H9 (cell line): ENCODE measurements at places on chromosomes 4 and X.

- DNase-seq, result no peak
Measured at GRCh38 chr4:8917321-8917811, 45.7 kb upstream of the HMX1 start.

GRCh38 chr4:4990857-4991540 is 28.3 kb downstream of the CYTL1 start:
- no peak for DNase-seq

GRCh38 chr4:164169591-164169990 is 584.3 kb upstream of the SMIM31 start:
- DNase-seq, result no peak

- no peak for DNase-seq
Measured at GRCh38 chr4:11894977-11895376, 466.3 kb upstream of the HS3ST1 start.

GRCh38 chrX:101362116-101362515 is 13.6 kb upstream of the TIMM8A start:
- DNase-seq, result no peak

DNA sequence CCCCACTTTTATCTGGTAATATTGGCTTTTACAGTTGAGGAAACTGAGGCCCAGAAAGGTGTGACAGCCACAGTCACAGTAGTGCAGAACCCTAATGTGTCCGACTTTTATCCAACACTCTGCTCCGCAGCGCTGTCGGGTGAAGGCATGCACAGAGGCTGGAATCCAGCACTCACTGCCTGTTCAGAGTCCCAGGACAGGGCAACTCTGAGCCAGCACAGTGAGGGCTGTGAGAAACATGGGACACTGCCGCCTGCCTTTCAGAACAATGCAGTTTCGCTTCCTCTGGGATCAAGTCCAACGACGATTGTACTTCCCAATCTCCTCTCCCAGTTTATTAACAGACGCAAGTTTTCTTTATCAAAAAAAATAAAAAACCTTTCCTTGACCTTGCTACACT is 41.9 kb upstream of the PDGFRA start:
- DNase-seq, result no peak

DNA sequence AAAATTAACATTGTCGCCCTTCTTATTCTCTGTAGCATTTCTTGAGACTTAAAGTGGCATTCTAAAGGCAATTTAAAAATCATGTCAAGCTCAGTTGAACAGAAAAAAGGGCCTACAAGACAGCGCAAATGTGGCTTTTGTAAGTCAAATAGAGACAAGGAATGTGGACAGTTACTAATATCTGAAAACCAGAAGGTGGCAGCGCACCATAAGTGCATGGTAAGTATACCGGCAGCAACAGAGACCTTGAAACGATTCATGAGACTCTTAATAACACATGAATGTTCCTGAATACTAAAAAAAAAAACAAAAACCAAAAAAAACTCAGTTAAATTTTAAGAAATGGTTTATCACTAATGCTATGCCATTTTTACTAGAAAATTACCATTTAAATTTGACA is 82.4 kb upstream of the HPRT1 start:
- DNase-seq, result no peak

DNA sequence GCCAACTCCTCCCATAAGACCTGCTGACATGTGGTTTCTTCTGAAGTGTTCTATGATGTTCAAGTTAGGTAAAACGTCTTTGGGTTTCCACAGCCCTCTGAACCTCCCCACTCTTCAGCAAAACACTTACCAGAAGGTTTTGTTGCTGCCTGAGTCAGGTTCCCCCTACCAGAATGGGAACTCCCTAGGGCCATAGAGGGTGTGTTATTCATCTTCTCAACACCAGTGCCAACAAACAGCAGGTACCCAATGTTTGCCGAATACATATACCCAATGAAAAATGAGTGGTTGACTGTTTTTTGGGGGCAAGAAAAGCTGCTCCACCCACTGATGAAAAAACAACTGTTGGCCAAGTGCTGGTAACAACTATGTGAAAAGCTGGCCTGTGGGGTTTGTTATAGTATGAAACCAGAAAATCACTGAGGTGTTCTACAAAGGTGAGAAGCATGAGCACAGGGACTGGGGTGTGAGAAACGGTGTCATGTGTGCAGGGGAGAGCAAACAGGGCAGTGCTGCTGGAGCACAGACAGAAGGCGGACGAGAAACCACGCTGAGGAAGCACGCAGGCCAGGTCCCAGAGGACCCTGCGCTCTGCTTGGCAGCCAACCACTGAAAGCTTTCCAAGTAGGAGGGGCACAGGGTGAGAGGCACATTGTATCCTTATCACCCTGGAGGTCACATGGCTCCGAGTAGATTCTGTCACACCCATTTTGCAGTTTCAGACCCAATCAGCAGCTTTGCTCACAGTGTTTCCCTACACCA is 28.8 kb downstream of the ATP8A1 start:
- peak; percentile 29 for DNase-seq

DNA sequence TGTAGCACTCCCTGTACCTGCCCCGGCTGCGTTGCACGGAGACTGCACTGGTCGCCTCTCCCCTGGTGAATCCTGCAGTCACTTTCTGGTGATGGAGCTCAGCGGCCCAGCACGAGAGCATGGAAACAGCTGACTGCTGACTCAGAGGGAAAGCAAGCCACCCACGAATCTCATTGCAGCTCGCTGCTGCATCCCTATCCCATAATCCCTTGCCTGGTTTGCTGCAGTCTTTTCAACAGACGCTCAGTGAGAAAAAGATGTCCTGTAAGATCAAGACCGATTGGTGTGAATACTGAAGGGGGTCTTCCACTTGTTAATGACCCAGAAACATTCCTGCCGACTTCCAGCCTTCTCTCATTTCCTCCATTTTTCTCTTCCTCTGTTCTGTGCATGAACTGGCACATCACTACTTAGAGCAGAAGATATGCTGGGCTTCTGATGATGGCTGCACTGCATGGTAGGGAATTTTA is 52.9 kb downstream of the TRIM2 start:
- DNase-seq, result peak; percentile 77

DNA sequence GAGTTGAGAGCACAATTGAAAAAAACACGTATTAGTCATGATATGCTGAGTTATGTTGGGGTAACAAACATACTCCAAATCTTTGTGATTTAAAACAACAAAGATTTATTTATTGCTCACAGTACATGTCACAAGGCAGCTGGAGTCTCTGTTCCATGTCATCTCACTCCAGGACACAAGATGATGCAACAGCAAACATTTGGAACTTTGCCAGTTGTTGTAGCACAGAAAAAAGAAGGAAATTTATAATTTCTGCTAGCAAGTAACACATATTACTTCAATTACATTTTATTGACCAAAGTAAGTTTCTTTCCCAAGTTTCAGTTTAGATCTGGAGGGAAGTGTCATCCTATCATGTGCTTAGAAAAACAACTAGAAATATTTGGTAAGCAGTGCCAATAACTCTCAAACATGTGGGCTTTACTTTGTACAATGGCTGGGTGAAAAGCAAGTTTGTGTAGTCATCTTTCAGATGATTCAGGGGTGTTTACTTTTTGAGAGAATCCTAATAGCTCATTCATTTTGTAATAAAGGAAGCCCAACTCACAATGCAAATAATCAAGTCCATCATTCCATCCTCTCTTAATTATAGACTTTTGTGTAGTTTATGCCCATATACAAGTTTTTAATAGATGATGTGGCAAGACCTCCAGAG is 452.3 kb downstream of the ZIC3 start:
- DNase-seq, result no peak

- no peak for DNase-seq
Measured at GRCh38 chrX:31213941-31214340, 142.1 kb upstream of the FTHL17 start.

GRCh38 chr4:27779827-27780226 is 919.2 kb downstream of the STIM2 start:
- peak; percentile 33 for DNase-seq

DNA sequence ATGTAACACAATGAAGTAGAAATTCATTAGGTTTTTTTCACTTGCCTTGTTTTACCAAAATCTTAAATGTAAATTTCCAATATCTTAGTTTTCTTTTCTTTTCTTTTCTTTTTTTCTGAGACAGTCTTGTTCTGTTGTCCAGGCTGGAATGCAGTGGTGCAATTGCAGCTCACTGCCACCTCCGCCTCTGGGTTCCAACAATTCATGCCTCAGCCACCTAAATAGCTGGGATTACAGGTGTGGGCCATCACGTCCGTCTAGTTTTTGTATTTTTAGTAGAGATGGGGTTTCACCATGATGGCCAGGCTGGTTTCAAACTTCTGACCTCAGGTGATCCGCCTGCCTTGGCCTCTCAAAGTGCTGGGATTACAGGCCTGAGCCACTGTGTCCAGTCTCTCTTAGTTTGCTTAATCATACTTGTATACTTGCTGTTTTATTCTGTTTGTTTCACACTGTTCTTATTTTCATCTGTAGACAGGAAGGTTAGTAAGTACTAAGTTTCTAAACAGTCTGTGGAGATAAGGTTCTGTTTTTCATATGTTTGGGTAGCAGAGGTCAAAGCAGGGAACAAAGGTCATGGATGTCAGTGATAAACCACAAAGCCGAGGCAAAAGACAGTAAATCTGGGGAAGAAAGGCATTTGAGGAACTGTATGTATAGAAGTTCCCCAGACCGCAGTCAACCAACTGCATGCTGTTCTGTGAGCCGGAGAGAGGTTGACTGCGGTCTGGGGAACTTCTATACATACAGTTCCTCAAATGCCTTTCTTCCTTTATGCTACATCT is 129.1 kb downstream of the CBR4 start:
- DNase-seq, result no peak

DNA sequence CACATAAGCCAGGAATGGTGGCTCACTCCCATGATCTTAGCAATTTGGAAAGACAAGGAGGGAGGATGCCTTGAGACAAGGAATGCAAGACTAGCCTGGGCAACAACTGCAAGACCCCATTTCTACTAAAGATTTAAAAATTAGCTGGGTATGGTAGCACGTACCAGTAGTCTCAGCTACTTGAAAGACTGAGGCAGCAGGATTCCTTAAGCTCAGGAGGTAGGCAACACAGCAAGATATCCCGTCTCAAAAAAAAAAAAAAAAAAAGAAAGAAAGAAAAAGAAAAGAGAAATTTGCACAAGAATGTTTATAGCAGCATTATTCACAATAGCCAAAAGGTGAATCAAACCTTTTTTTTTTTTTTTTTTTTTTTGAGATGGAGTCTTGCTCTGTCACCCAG is 29.7 kb downstream of the PDS5A start:
- no peak for DNase-seq

DNA sequence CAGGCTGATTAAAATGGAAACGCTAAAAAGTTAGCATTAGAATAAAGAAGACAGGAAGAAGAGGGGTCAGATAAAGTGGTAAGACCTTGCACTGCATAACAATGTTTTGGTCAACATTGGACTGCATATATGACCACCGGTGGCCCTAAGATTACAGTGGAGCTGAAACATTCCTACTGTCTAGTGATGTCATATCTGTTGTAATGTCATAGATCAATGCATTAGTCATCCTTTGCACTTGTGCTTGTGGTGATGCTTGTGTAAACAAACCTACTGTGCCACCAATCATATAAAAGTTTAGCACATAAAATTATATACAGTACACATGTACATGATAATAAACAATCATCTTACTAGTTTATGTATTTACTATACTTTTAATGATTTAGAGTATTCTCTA is 73.0 kb downstream of the TMEM165 start:
- no peak for DNase-seq

DNA sequence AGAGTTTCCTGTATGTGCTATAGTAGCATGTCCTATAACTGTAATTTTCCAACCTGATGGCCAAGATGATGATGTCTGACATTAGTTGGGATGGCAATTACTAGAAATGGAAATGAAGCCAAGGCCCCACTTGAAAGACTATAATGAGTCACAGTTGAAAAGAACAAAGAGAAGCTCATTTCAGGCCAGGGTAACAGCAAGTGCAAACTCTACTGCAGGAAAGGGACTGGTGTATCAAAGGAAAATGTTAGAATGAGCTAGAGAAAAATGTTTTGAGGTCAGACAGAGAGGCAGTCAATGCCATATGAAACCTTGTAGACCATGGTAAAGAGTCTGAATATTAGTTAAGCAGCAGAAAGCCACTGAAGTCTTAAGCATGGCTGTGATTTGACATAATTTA is 146.2 kb upstream of the SH3RF1 start:
- DNase-seq, result no peak

GRCh38 chr4:72205298-72205697 is 173.5 kb downstream of the NPFFR2 start:
- DNase-seq, result no peak

DNA sequence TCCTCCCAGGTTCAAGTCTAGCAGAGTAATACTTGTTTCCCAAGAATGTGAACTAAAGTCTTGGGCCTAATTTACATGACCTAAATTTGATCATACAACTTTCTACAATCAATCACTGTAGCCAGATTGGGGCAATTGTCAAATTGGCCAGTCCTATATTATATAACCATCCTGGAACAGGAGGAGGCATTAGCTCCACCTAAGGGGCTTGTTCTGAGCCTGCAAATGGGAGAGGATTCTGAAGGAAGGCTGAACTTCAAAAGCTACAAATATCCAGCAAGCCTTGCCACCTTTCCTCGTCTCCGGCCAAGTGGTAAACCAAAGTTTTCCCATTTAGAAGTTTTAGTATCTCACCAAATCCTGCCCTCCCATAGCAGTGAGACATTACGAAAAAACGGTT is 1289.6 kb upstream of the TENM3 start:
- DNase-seq, result peak; percentile 45

- DNase-seq, result no peak
Measured at GRCh38 chrX:47808904-47809788, 27.6 kb upstream of the ZNF81 start.

- no peak for DNase-seq
Measured at GRCh38 chr4:87442889-87443288, 20.5 kb downstream of the NUDT9 start.

- DNase-seq, result no peak
Measured at GRCh38 chrX:102652031-102652688, 877 bp downstream of the GPRASP1 start.

DNA sequence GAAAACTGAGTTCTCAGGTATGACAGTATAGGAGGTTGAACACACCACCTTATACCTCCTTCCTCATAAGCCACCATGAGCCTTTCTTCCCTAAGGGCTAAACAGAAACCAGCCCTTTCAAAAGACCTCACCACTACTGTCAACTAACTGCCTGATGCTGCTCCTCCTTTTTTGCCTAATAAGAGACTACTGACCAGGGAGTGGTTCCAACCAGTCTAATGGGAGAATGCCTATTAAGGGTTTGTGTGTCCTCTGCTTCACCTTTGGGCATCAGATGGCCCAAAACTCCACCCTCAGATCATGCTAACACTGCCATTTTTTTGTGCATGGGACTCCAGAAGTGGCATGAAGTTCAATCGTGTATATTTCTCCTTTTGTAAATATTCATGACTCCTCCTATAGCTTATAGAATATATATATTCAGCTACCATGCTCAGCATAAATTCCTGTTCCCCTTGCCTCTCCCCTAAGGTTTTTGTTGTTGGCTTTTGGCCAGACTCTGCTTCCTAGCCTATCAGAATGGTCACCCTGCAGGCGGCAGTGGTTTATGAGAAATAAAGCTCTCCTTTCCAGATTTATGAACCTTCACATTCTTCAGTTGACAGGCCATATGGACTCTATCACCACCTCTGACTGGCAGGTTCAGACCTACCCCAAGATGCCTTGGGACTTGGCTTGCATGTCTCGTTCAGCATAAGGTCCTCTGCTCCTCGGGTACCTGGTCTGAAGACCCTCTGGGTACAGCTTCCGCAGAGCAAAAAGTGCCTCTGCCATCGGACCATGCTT is 28.2 kb downstream of the FGFBP1 start:
- DNase-seq, result no peak
